ENCODE measurements at places on chromosomes 1 and 21. TPM values are rescaled to one million over a fixed set of nuclear protein-coding genes. Genes with fewer than 3 reads are reported as not detected.
A peak's percentile ranks its signal among the peaks of the same experiment; 100 is the strongest.

GRCh38 chr1:6241887-6242740, 1.9 kb upstream of the HES3 start:
- no peak for DNase-seq
- H3K4me3 ChIP-seq: peak overlapping the region; percentile 16
- peaks cover 11% of the 10 kb centered on the region for H3K27me3 ChIP-seq
- H3K36me3 ChIP-seq: no peaks in the 10 kb centered on the region
- H3K27ac ChIP-seq: no peak overlapping the region
- H3K4me1 ChIP-seq: peaks cover 60% of the 10 kb centered on the region

The CASQ1 gene
- 0.20 TPM for total RNA-seq

The DMRTA2 gene
- not detected for total RNA-seq

GRCh38 chr1:30934613-30935012, 26.1 kb upstream of the SDC3 start:
- DNase-seq: no peak
- peaks cover 31% of the 10 kb centered on the region for H3K4me1 ChIP-seq
- no peaks in the 10 kb centered on the region for H3K27me3 ChIP-seq

The ADCY10 gene
- 0.02 TPM for total RNA-seq

DNA sequence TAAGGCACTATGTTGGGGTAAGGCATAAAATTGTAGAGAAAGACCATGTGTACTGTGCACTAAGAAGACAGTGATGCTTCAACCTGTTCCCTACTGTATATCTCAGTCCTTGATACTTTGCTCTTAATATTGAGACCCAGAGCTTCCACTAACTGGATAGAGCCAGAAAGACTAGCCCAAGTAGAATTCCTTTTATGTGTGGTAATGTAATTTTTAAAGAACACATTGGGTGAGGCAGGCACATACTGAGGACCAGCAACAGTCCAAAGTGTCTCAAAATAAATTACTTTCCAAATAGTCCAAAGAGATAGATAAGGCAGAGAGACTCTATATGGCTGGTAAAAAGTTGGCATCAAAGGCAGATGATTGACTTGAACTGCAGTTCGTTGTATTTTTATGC, 31.4 kb upstream of the MROH9 start:
- no peak overlapping the region for H3K4me3 ChIP-seq
- no peak overlapping the region for H3K27ac ChIP-seq
- no peaks in the 10 kb centered on the region for H3K27me3 ChIP-seq

The BMP8A gene
- not detected for total RNA-seq

The KAZN gene
- total RNA-seq: 10.4 TPM

DNA sequence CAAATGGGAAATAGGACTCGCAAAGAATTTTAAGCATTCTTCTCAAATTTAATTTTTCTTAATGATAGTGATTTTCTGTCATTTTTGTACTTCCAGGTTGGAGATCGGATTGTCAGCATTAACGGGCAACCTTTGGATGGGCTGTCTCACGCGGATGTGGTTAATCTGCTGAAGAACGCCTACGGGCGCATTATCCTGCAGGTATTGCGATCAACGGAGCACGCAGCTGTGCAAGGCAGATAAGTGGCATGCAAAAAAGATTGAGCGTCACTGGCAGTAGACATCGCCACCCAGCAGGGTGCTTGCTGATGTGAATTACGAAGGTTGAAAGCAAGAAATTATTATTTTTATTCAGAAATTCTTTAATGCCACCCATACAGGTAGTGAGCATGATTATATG, 65.9 kb upstream of the L1TD1 start:
- H3K36me3 ChIP-seq: no peaks in the 10 kb centered on the region
- no peaks in the 10 kb centered on the region for H3K27me3 ChIP-seq
- no peak for DNase-seq
- H3K27ac ChIP-seq: no peak overlapping the region
- no peak overlapping the region for H3K4me3 ChIP-seq

DNA sequence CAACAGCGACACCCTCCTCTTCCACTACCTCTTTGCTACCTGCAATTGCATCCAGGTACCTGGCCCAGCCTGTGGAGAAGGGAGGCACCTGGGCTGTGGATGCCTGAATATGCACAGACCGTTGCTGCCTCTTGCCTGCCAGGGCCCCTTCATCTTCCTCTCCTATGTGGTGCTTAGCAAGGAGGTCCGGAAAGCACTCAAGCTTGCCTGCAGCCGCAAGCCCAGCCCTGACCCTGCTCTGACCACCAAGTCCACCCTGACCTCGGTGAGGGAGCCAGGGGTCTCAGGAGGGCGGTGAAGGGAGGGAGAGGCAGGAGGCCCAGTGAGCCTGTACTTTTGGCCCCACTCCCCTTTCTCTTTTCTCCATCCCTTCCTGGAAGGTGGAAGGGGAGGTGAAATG, 11.5 kb downstream of the PSRC1 start:
- H3K36me3 ChIP-seq: 0 out of 3 replicates have a peak, but pooled peaks cover 2% of the 10 kb centered on the region
- no peaks in the 10 kb centered on the region for H3K27me3 ChIP-seq
- H3K4me3 ChIP-seq: no peak overlapping the region
- no peak for DNase-seq

The ABCA4 gene
- 0.24 TPM for total RNA-seq

DNA sequence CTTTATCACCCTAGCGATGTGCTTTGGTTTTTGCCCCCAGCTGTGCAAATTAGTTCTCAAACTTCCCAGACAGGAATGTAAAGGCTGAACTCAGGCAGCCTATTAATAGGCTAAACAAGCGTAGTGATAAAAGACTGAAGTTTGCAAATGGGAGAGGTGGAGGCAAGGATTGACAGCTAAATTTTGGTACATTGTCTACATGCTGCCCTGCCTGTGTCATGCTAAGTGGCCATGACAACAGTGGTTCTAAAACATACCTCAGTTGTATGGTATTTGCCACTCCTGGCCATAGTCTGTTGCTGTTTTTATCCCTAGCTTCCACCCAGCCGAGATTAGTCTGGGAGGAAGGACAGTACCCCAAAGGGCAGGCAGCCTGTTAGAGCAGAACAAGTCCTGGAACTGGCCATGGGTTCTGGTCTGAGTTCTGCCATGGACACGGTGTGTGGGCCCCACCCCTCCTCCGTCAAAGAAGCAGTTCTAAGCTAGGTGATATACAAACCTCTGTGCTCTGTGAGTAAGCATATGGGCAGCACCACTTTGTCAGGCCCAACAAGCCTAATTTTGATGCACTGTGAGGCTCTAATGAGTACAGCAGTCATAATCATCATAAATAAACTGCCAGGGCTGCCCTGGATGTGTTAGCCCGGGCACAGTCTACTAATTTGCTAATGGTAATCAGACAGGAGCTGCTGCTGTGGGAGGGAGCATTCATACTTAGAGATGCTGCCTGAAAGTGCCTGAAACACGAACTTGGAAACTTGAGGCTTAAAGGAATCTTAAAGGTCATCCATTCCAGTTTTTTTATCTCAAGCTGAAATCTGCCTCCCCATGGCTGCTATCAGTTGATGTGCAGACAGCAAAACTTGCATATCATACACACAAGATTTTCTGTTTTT, 177.1 kb downstream of the HHAT start:
- H3K36me3 ChIP-seq: no peaks in the 10 kb centered on the region
- H3K27ac ChIP-seq: no peak overlapping the region
- H3K4me1 ChIP-seq: no peaks in the 10 kb centered on the region
- H3K27me3 ChIP-seq: no peaks in the 10 kb centered on the region
- no peak for DNase-seq

DNA sequence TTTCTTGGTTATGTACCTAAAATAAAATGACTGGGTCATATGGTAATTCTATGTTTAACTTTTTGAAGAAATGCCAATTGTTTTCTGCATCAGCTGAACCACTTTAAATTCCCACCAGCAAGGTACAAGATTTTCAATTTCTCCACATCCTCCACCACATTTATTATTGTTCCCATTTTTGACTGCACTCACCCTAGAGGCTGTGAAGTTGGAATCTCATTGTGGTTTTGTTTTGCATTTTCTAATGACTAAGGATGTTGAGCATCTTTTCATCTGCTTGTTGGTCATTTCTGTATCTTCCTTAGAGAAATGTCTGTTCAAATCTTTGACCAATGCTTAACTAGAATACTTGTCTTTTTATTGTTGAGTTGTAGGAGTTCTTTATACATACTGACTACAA, 72.5 kb downstream of the ASTN1 start:
- H3K27me3 ChIP-seq: no peaks in the 10 kb centered on the region
- no peaks in the 10 kb centered on the region for H3K36me3 ChIP-seq
- H3K27ac ChIP-seq: no peak overlapping the region
- DNase-seq: no peak
- no peaks in the 10 kb centered on the region for H3K4me1 ChIP-seq
- no peak overlapping the region for H3K4me3 ChIP-seq

The ARHGEF10L gene
- 46.5 TPM for total RNA-seq

The RAB13 gene
- 24.7 TPM for total RNA-seq

The ERICH3 gene
- total RNA-seq: not detected

- no peak overlapping the region for H3K4me3 ChIP-seq
- peaks cover 3% of the 10 kb centered on the region for H3K27me3 ChIP-seq
- H3K4me1 ChIP-seq: no peaks in the 10 kb centered on the region
- no peak for DNase-seq
- no peak overlapping the region for H3K27ac ChIP-seq
These were observed 143.1 kb downstream of the CACNA1E start for GRCh38 chr1:181626279-181626938.

DNA sequence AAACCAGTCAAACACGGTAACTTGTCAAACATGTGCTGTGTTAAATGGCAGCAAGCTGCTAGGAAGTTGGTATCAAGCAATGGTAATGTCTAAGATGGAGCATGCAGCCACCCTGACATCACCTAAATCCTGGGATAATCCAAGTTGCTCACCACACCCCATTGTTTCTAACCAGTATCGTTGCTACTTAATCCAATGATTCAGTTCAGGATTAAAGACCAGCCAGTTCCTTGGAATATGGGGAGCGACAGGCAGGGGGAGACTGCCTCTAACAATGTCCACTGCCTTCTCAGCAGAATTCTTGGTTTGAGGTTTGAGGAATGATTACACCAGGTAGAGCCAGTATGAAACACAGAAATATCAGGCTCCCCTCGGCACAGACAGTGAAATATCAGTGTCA, 122.1 kb upstream of the IFFO2 start:
- H3K27me3 ChIP-seq: no peaks in the 10 kb centered on the region
- H3K36me3 ChIP-seq: peaks cover 97% of the 10 kb centered on the region
- no peak overlapping the region for H3K27ac ChIP-seq
- DNase-seq: no peak

DNA sequence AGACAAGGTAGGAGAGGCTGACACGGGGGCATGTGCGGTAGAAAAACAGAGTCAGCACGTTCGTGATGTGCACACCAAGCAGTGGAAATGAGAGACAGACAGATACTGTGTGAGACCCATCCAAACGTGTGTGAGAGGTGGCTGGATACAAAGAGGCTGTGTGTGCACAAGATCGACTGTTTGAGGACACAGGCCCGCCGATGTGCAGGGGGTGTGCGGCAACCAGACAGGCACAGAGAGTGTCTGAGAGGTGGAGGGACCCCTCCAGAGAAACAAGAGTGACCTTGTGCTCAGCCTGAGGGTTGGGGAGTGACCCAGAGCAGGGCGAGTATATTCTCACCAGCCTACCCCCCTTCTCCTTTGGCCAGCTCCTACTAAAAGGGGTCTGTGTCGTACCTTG, 97.8 kb upstream of the IPO9 start:
- no peaks in the 10 kb centered on the region for H3K4me1 ChIP-seq
- H3K4me3 ChIP-seq: no peak overlapping the region
- no peaks in the 10 kb centered on the region for H3K27me3 ChIP-seq
- no peaks in the 10 kb centered on the region for H3K36me3 ChIP-seq
- no peak overlapping the region for H3K27ac ChIP-seq
- DNase-seq: no peak

GRCh38 chr21:43193088-43193650, 24.4 kb downstream of the CRYAA start:
- no peak overlapping the region for H3K27ac ChIP-seq
- no peak for DNase-seq
- H3K27me3 ChIP-seq: no peaks in the 10 kb centered on the region

The PCP4 gene
- not detected for total RNA-seq

DNA sequence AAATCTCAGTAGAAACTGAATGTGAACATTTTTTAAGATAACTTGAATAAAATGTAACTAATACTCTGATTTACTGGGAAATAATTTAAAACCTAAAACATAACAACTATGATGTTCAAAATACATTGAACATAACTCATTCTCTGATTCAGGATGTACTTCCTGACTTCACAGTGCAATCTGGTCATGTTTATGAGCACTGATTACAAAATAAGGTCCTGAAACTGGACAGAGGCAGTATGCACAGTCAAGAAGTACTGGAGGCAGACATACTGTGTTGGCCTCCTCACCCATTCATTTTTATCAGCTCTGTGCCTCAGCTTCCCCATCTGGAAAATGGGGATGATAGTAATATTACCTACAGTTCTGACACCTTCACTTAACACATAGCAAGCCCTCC, 651.3 kb downstream of the PTPRC start:
- DNase-seq: no peak
- H3K27me3 ChIP-seq: no peaks in the 10 kb centered on the region
- no peak overlapping the region for H3K27ac ChIP-seq
- no peak overlapping the region for H3K4me3 ChIP-seq

DNA sequence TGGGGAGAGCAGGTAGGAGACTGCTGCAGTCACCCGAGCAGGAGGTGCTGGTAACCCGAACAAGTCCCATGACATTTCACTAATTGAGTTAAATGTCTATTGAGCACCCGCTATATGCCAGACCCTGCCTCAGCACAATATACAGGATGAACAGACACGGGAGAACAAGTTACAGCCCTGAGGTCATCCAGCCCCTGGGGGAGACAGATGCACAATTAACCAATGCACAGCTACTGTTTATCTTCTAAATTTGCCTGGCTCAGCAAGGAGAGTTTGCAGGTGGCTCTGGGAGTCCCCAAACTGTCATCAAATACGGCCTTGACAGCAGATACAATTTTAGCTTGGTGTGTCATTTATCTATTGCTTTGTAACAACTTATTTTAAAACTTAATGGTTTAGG, 18.1 kb downstream of the CITED4 start:
- no peak overlapping the region for H3K27ac ChIP-seq
- DNase-seq: no peak
- H3K36me3 ChIP-seq: no peaks in the 10 kb centered on the region
- H3K27me3 ChIP-seq: peaks cover 6% of the 10 kb centered on the region
- H3K4me3 ChIP-seq: no peak overlapping the region
- peaks cover 19% of the 10 kb centered on the region for H3K4me1 ChIP-seq

DNA sequence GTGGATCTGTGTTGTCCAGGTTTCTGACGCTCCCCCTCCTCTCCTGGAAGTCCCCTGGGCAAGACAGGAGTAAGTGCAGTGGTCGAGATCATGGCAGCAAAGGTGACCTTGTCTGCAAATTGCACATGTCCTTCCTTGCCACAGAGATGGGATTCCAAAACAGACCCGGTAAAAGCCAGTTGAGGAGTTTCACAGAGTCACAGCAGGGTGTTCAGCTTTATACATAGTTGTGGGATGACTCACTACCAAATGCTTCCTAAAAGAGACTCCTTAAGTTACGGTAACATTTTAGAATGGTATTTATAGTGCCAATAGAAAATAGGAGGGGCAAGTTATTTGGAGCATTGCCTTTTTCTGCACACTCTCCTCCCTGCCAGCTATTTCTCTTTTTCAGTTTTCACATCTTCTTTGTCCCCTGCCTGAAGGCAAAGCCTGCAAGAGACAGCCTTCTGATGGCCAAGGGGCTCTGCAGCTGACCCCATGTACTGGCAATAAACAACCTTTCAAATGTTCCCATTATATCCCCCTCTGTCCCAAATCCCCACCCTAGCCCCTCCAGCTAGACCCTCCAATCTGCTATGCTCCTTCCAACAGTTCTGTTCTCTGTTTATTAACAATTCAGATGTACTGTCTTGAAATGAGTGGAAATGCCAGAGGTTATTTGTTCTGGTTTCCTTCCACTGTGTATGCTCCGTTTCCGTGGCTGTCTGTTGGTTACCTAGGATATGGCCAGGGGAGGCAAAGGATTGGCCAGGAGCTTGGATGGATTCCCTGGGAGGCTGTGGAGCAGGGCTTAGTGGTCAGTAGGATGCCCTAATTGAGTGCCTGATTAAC, 115.0 kb downstream of the TGFB2 start:
- DNase-seq: peak; percentile 9
- no peaks in the 10 kb centered on the region for H3K27me3 ChIP-seq
- no peak overlapping the region for H3K4me3 ChIP-seq
- no peaks in the 10 kb centered on the region for H3K36me3 ChIP-seq
